Cortex of kidney (tissue), 1 donor: ENCODE measurements at places on chromosomes 16 and 17.

DNA sequence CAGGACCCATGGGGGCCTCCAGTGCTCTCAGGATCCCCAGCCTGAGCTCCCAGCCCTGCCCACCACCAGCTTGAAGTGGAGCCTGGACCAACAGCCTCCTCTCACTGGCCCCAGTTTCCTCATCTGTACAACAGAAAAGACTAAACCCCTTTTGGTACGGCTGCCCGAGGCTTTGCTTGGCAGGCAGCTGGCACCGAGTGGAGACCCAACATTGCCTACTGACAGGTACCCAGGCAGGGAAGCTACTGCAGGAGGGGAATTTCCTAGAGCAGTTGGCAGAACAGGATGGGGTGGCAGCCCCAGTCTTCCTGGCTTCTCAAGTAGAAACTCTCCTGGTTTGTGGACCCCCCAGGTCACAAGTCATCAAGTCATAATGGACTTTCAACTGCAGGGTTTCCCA is 14.2 kb downstream of the SREBF1 start:
- DNase-seq, result no peak

- no peak for DNase-seq
Measured at GRCh38 chr16:83336603-83337002, 471.2 kb upstream of the HSBP1 start.

GRCh38 chr17:1870592-1870991 is 40.8 kb downstream of the RPA1 start:
- no peak for DNase-seq

- DNase-seq, result no peak
Measured at GRCh38 chr16:1036726-1037393, 35.7 kb upstream of the SSTR5 start.

DNA sequence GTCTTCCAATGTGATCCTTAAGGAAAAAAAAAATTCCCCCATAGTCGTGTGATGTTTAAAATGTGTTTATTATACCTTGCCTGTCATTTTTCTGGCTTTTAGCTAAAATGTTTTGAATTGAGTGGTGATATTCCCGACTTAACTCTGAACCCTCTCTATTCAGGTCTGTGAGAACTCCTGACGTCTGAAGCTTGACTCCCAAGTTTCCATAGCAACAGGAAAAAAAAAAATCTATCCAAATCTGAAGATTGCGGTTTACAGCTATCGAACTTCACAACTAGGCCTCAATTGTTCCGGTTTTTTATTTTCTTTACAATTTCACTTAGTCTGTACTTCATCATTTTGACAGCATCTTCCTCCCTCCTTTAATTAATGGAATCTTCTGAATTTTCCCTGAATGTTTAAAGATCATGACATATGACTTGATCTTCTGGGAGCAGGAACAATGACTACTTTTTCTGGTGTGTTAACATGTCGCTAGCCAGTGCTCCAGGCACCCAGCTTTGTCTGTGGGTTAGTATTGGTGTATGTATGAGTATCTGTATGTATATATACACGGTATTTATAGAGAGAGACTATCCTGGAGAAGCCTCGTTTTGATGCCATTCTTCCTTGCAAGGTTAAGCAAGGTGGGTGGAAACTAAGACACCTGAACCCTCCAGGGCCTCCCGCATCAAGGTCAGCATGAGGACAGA is 12.8 kb upstream of the HSBP1 start:
- DNase-seq, result no peak

DNA sequence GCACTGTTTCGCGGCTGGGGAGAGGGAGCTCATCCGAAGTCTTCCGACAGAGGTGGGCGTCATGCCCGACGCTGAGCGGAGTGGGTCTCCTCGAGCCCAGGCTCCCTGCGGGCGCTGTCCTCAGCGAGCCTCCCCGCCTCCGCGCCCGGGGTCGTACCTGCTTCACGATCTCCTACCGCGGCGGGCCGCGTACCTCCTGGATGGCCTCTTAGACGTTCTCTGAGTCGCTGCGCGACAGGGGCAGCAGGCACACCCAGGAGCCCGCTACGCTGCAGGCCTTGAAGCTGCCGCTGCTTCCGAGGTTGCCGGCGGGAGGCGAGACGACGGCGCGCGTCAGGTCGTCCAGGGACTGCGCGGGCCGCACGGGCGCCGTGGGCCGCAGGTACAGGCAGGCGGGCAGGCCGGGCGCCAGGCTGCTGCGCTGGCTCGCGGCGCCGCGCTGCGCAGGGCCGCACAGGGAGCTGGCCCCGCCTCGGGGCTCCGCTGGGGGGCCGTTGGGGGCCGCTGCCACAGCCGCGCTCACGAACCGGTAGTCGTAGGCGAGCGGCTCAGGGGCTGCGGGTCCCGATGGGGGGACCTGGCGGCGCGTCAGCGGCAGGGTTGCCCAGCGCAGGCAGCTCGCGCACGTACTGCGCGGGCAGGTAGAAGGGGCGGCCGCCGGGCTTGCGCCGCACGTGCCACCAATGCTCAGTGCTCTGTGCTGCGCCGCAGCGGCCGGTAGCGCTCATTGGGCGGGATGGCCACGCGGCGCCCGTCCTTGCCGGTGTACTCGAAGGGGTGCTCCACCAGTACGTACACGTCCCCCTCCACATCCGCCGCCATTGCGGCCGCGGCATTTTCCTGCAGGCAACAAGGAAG is 116.4 kb upstream of the SMURF2 start:
- DNase-seq, result no peak

GRCh38 chr17:35046740-35047283 is 16.7 kb downstream of the RFFL start:
- no peak for DNase-seq

DNA sequence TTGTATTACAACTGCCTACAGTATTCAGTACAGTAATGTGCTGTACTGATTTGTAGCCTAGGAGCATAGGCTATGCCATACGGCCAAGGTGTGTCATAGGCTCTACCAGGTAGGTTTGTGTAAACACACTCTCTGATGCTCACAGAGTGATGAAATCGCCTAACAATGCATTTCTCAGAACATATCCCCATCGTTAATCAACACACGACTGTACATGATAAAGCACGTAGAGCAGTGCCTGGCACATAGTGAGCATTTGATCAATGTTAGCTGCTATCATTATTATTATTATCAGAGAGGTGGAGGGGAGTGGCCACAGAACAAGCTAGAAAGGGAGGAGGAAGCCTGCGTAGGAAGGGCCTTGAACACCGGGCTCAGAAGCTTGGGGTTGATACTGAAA is 81.1 kb upstream of the LHX1 start:
- DNase-seq, result no peak

- no peak for DNase-seq
Measured at GRCh38 chr17:6643451-6644125, 2.7 kb downstream of the TXNDC17 start.

DNA sequence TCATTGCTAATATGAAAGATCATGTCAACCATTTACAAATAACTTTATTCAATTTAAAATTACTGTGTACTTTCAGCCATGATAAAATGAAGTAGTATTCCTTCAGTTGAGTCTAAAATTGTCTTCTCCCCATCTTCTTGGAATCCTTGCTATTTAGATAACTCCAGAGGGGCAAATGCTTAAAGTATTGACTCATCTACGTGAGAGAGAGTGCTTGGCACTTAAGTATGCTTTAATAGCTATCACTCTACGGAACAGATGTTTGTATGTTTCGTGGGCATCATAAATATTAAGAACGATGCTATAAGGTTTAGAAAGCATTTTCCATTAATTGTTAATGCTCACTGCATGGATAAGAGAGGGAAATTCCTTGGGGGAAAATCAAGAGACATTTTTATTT is 69.3 kb upstream of the MED13 start:
- no peak for DNase-seq

- DNase-seq, result no peak
Measured at GRCh38 chr16:88703486-88704309, 2.5 kb downstream of the RNF166 start.

GRCh38 chr17:73228748-73229236 is 32.9 kb downstream of the CPSF4L start:
- no peak for DNase-seq

DNA sequence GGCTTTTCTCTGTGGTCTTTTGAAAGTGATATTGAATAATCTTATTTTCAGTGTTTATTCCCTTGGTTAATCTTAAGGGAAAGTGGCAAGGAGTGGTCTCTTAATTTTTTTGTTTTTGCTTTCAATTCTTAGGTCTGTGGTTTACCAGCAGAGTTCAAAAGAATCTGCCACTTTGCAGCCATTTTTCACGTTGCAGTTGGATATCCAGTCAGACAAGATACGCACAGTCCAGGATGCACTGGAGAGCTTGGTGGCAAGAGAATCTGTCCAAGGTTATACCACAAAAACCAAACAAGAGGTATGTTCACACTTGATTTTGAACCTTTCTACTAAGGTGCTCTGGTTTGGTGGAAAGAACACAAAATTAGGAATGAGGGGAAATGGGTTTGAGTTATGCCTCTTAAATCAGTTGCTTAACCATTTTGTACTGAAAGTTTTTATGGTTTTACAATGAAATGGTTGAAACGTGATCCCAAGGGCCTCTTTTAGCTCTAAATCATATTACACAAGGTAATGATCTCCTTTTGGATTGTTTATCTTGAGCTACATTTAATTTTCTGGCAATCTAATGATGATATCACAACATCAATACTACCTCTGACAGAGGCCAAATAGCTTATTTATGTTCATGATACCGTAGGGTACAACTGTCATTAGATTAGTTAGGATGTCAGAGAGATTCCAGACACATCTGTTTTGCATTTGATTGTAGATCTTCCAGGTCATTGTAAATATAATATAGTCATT is 51.6 kb upstream of the CRISPLD2 start:
- no peak for DNase-seq
